ENCODE measurements at places on chromosomes 6 and 20. TPM values are rescaled to one million over a fixed set of nuclear protein-coding genes. Genes with fewer than 3 reads are reported as not detected.

Gene NOTCH4
- 6.0 TPM for total RNA-seq

Gene DNAH8
- not detected for total RNA-seq

Gene IMPG1
- total RNA-seq, result 0.44 TPM

Gene FOXF2
- total RNA-seq, result 0.32 TPM

Gene USP49
- total RNA-seq, result 1.6 TPM

Gene BCAS4
- total RNA-seq, result 1.9 TPM

Gene CST9L
- total RNA-seq, result not detected

Gene FAM83C
- total RNA-seq, result not detected

Gene PNPLA1
- not detected for total RNA-seq

GRCh38 chr6:118581489-118581959 is 33.4 kb downstream of the PLN start:
- DNase-seq, result no peak

GRCh38 chr6:37135835-37136694 is 33.9 kb upstream of the PIM1 start:
- DNase-seq, result no peak

GRCh38 chr6:33414592-33415271 is 3.2 kb downstream of the CUTA start:
- DNase-seq, result no peak

DNA sequence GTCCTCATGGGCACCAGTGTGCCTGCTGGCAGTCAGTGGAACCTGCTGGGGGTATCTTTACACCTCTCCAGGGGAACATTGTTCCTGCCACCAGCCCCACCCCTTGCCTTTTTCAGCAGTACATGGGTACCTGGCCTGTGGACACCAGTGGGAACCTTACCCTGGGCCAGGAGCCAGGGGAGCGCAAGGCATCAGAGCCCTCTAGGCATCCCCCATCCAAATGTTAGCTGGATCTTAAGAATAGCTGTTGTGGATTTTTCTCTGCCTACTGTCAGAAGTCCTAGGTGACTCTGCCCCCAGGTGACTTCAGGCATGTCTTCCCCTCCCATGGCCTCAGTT is 38.8 kb upstream of the ID1 start:
- DNase-seq, result no peak

DNA sequence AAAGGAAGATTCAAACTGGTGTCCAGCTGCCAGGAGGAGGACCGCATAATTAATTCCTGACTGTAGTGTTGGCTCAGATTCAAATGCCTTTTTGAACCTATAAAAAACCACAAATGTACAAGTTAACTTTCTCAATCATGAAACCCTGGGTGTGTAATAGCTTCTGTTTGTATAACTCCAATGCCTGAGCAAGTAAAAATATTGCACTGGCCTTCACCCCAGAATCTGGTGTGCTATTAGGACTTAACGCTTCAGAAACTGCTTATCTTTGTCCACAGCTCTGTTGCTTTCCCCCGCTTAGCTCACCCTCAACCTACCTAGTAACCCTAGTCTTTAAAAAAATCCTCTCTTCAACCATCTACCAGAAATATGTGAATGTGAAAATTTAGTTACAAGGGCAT is 119.1 kb upstream of the MAP7 start:
- DNase-seq, result no peak

GRCh38 chr6:105626295-105627158 is 223.6 kb upstream of the PREP start:
- DNase-seq, result no peak

DNA sequence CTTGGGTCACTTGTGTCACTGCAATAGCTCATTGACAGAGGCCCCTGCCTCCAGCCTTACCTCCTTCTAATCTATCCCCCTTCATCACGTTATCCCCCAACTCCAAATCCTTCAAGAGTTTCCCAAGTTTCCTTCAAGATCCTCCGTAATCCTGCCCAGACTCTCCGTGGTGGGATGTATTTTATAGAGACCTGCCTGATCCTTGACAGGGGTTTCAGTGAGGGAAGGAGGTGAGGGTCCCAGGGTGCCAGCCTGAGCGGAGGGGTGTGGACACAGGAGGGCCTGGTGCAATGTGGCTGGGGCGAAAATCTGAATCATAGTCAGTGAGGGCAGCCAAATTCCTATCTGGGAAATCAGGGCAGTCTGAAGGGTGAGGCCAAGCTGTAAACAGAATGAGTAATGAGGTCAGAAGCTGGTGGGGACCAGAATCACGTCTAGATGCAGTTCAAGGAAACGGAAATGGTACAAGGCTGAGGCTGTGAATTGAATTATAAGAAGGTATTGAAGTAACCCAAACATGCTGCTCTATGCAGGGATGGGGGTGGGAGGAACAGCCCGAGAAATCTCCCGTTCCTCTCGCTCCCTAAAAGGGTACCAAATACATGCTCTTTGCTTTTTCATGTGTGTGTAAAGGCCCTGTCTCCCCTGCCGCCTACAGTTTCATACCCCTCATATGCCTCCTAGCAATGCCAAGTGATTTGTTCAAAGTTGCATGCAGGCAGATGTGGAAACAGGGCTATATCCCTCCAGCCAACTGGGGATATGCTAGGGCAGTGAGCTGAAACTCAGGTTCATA is 35.4 kb upstream of the PIM1 start:
- DNase-seq, result peak; percentile 40

- peak; percentile 32 for DNase-seq
Measured at GRCh38 chr6:34602318-34603111, 46.4 kb upstream of the SPDEF start.

DNA sequence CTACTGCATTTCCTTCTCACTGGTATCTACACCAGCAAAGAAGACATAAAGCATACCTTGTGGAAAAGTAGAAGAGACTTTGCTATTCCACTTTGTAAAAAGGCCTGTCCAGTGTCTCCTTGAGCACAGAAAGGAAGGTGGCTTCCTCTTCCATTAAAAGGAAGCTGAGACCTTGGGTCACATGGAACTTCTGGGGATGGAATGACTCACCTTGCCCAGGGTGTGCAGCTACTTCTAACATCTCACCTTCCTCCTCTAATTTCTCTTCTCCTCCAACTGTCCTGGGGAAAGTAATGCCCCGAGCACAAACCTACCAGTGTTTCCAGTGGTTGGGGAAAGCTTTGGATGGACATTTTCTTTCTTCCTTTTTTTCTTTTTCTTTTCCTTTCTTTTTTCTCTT is 848.8 kb upstream of the MAP3K7 start:
- DNase-seq, result no peak

DNA sequence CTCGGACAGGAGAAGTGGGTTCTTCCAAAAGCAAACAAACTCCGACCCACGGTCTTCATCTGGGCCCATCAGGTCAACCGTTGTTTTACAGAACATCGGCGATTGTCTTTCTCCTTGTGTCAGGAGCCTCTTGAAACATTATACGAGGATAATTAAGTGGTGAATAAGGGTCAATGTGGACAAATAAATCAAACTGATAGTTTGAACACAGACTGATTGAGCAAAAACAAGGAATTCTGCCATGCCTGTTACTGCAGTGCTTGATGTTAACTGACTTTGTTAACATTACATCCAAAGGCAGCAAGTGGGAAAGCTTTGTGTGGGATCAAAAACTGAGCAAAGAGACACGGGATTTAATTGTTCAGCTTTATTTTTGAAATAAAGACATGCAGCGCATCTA is 101.1 kb upstream of the IFNGR1 start:
- DNase-seq, result no peak

- DNase-seq, result no peak
Measured at GRCh38 chr6:14634072-14634471, 516.5 kb downstream of the CD83 start.

GRCh38 chr6:106974999-106975737 is 639 bp upstream of the CD24 start:
- DNase-seq, result peak; percentile 87

DNA sequence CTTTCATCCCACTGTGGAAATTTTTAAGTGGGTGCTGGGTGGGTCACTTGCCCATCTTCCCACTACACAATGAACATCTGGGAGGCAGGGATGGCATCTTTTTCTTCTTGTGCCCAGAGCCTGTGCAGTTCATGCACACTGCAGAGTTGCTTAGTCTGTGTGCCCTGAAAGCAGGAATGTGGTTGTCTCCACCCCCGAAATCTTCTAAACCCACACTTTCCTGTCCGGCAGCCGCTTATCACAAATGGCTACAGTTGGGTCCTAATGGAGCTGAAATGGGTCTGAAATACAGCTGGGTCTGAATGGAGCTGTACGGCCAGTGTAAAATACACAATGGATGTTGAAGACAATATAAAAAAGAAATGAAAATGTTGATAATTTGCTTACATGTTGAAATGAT is 112.1 kb upstream of the PMEPA1 start:
- no peak for DNase-seq

DNA sequence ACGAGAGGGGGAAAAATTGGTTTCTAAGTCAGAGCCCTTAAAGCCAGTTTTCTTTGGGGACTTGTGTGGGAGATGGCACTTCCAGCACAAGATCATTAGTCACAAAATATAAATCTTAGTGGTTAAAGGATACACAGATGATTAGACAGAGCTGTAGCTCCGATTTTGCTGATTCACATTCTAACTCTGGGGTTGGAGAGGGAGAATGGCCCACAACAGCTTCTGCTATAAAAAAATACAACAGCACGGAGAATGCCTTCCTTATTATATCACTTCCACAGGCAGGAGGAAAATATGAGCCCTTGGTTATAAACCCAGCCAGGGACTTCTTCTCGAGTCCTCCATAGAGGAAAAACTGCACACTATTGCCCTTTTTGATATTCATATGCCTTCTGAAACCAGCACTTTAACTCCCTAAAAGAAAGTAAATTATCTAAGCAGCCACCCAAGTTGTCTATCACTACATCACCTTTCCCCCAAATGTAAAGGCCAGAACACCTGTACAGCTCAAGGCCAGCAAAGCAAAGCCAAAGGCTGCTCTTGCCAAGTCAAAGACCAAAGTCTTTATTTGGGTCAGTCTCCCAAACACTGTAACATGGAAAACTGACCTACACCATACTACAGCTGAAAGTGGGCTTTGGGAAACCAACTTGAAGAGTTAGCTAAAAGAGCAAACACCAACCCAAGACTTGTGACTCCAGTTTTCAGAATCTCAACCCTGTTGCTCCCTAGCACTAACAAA is 10.4 kb downstream of the MRPL14 start:
- DNase-seq, result no peak

DNA sequence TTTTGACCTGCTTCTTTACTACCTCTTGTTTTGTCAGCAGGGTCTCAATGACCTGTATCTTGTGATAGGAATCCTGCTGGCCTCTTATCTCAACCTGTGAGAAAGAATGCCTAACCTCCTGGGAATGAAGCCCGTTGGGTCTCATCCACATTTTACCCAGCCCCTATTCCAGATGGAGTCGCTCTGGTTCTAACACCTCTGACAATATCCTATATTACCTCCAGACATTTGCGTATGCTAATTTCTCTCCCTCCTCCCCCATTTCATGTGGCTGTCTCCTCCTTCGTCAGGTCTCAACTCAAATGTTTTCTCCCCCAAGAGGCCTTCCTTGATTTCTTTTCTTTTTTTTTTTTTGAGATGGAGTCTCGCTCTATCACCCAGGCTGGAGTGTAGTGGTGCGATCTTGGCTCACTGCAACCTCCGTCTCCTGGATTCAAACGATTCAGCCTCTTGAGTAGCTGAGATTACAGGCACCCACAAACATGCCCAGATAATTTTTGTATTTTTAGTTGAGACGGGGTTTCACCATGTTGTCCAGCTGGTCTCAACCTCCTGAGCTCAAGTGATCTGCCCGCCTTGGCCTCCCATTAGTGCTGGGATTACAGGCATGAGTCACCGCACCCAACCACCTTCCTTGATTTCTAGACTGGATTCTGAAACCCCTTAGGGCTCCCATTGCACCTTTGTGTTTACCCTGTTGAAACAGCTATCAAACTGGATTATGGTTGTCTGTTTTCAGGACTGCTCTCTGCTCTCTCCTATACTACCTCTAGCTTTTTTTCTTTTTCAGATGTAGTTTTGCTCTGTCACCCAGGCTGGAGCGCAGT is 49.5 kb upstream of the B4GALT5 start:
- no peak for DNase-seq

GRCh38 chr6:147567141-147567805 is 58.8 kb downstream of the SAMD5 start:
- DNase-seq, result no peak

- no peak for DNase-seq
Measured at GRCh38 chr6:111683157-111683556, 77.5 kb upstream of the TRAF3IP2 start.

- DNase-seq, result no peak
Measured at GRCh38 chr6:148240861-148241477, 101.7 kb upstream of the SASH1 start.

DNA sequence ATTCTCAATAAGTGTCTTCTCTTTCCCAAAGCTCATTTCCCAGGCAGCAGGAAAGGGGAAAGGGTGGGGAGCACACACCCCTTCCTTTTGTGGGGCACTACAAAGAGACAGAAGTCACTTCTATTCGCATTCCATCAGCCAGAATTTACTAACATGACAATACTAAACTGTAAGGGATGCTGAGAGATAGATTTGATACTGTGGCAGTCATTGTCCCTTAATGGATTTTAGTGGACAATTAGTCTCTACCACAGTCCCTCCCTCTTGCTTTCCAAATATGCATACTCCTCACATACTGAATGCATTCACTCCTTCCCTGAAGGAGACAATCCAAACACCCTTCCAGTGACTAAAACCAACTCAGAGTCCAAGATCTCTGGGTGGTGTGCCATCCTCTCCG is 50.5 kb downstream of the ABRACL start:
- no peak for DNase-seq

- DNase-seq, result no peak
Measured at GRCh38 chr6:90818163-90818562, 231.3 kb upstream of the MAP3K7 start.

DNA sequence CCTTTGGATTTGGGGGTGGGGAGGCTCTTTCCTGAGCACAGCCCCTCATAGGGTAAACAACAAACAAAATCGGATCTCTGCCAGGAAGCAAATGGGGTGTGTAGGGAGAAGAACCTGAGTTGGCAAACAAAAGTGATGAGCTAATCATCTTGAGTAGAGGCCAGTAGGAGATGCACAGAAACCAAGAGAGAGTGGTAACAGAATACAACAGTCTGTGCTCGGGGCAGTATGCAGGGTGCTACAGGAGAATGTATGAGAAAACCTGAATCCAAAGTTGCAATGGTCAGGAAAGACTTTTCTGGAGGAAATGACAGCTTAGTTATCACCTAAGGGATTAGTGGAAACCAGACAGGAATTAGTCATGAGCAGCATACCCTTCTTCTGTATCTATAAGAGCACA is 177.8 kb downstream of the CDKAL1 start:
- DNase-seq, result no peak

DNA sequence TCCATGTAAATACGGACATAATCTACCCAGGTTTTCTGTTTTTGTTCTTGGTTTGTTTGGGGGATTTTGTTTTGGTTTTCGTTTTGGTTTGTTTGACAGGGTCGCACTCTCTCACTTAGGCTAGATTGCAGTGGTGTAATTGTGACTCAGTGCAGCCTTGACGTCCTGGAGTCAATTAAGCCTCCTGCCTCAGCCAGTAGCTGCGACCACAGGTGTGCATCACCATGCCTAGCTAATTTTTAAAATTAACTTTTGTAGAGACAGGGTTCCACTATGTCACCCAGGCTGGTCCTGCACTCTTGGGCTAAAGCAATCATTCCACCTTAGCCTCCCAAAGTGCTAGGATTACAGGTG is 37.8 kb upstream of the EYA4 start:
- no peak for DNase-seq
